ENCODE measurements at places on chromosomes 2 and 18.

DNA sequence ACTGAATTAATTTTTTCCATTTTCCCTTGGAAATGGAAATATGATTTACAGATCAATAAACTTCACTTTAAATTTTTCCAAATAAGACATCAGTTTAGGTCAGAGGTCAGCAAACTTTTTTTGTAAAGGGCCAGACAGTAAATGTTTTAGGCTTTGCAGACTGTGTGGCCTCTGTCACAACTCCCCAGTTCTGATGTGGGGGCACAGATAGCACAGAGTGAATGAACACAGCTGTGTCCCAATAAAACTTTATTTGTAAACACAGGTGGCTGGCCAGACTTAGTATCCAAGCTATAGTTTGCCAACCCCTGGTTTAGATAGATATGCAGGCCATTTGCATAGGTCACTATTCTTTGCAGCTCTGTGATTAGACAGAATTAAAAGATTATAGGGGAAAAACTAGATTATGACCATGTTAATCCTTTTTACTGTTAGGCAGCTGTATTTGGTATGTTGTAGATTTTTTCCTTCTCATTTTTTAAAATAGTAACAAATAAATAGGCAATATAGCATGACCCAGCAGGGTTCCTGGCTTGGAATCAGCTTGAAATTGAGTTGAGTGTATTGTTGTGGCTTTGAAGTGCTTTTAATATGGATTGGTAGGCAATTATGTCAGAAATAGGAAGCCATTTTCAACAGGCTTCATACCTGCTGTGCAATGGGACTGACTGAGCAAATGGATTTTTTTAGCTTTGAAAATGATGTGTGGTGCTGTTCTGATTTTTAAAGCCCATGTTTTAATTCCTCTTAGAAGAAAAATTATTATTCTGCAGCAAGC is 59.7 kb downstream of the WDSUB1 start:
- DNase-seq: no peak

DNA sequence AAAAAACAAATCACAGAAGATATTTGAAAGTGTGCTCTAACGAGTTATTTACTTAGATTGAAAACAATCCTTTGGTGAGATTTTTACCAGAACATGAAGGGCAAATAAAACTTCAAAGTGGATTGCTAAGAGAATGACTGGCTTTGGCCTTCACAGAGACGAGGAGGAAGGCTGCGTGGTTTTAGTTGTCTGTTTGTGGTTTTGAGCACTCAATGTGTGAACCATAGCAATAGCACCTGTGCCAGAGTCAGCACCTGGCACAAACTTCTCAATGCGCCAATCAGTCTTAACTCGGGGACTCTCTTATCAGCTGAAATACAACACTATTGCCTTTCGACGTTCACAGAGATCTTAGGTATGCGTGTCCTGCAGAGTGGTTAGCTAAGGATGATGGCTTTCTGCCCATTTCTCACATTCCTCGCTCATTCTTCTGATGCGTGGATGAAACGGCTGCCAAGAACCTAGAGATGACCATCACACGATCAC is 70.0 kb downstream of the MBP start:
- no peak for DNase-seq

GRCh38 chr2:143645921-143646645 is 516.9 kb downstream of the ARHGAP15 start:
- no peak for DNase-seq

GRCh38 chr2:66596256-66596655 is 161.3 kb downstream of the MEIS1 start:
- no peak for DNase-seq

DNA sequence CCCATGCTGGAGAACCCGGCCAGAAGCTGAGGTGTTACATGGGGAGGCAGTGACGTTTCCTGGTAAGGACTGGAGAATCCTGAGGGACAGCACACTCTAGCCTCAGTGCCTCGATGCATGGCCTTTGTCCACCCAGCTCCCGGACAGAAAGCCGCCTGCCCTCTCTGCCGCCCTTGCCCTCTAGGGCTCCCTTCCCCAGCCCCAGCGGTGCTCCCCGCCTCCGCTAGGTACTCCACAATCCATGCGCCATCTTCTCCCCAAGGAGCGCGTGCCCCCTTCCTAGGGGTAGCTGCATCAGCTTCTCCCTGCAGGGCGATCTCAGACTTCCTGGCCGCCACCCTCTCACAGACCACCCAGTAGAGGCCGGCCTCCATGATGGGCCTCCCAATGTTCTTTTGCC is 251.6 kb downstream of the TWIST2 start:
- DNase-seq: no peak

DNA sequence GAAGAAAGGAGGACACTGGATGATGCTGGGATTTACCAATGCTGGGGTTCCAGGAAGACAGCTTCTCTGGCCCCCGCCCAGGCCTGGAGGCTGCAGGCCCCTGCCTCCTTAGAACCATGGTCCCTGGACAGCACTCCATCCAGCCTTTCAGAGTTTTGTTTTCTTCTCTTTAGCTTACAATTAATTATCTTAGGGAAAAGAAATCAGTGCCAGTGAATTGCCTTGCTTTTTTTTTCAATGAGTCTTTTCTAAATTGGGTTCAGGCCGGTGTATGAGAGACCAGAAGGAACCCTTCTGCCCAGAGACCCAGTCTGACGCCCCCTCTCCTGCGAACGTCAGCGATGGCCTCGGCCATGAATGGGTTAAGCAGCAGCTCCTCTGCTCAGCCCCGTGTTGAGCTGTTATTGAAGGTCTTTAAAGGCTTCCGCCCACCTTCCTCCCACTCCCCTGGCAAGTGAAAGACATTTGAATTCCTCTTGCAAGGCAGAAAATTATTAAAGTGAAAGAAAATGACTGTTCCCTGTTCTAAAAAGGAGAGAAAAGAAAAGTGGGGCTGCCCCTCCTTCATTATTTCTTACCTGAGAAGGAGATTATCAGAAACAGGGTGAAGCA is 65.7 kb upstream of the CHMP1B start:
- DNase-seq: no peak

- DNase-seq: no peak
These were observed 21.5 kb upstream of the RBFA start for GRCh38 chr18:80012714-80013113.

DNA sequence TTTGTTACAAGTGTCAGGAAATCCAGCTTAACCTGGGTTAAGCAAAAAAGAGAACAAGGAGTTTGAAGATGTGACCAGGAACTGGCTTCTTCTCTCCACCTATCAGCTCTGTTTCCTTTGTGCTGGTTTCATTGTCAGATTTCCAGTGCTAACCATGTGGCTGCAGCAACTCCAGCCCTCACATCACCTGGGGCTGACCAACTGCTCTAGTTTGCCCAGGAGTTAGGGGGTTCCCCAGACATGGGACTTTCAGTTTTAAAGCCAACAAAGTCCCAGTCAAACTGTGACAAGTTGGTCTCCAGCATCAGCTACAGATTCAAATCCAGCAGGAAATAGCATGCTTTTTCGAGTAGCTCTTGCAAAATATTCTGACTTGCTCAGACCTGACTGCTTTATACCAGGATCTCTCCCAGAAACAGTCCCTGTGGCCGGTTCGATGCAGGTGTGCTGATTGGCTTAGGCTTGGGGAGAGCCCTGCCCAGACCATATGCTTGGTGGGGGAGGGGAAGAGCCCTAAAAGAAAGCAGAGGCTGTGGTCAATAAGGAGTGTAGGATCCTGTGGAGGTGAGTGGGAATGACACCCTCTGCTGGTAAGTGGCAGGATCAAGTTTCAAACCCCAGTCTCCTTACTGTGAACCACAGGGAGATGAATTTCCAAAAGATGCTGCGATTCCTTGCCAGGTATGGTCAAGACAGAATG is 49.5 kb downstream of the KCNE4 start:
- DNase-seq: no peak

DNA sequence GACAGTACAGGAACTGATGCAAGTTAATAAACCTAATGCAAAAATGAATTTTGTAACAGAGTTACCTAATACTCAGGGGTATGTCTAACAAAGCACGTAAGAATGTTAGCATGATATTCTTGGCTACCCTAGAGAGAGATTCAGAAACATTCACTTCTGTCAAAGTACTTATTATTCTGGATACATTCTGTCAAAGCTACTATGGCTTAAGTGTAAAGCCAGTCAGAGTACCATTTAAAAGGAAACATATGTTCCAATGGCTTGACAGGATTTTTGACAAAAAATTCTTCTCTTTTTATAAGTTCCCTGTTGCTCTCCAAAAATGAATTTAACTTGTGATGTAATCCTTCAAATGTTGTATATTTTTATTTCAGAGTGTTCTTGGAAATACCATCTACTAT is 85.5 kb downstream of the PIGN start:
- no peak for DNase-seq

DNA sequence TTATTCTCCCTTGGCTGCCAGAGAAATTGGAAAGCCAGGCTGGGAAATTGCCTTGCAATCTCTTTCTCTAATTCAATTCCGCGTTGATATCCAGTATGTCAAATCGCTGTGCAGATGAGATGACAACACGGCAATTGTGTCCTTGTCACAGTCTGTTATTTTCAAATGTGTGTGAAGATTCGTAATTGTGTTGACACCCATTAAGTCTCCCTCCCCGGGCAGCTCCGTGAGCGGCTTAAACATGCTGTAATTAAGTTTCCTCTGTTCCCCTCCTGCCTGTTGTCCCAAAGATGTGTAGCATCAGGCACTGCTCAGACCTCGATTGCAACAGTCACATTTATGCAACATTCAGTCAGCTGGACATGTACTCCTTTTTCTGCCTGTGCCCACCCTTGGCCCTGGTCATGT is 209.5 kb downstream of the LPIN1 start:
- DNase-seq: no peak

DNA sequence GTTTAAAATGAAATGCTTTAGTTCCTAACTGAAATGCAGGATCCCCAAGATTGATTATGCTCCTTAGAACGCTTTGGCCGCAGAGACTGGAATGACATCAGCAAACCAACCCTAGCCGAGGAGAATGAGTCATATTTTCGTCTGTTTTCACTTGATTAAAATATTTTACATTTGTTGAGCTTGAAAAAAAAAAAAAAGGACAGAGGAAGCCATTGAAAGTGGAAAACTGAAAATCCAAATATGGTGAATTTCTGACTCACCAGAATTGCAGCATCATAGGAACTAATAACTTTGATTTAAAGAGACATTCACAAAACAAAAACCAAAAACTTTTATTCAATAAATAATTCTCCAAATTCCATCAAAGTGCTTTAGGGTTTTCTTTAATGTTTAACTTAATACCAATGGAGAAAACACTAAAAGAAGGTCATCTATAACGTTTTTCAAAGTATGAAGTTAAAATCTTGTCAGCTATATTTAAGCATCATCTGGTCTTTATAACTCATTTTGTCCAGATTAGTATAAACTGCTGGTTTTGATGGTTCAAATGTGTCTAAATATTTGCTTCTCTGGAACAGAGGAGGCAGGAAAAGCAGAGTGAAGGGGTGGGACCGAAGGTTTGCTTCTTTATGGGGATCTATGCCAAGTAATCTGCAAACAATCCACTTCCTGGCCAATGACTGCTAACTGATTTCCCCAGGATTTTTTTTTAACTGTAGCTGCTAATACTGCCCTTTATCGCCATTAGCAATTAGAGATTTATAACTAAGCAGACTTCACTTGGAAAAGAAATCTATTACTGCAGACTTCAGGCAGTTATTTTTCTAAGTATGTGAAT is 30.9 kb upstream of the COL5A2 start:
- no peak for DNase-seq

DNA sequence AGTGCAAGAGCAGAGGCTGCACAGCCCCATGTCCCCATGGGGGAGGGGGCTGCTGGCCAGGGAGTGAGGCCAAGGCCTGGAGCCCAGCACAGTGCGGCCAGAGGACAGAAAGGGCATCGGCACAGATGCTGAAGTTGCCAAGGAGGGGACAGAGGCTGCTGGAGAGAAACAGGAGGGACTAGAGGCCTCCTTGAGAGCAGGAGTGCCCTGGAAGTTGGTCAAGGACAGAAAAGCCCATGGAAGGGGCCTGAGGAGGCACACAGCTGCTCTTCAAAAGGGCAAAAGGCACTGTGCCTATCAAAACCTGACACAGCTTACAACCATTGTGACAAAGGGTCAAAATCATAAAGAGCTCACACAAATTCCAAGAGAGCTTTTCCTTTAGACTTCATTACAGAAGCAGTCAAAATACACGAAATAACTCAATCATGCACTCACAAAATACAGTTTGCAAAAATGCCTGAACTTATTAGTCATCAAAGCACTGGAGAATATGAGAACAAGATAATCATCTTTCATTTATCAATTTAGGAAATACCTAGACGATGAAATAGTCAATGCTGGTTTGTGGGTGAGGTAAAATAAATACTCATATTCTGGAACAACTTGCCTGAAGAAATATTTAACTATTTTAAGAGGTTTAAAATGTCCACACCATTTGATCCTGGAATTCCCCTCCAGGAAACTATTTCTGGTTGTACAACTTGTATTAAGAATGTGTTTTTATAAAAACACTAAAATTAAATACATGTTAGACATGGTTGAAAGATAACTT is 79.6 kb downstream of the USP40 start:
- DNase-seq: no peak
